Stimulated activated CD8-positive, alpha-beta memory T cell treated with anti-CD3 and anti-CD28 coated beads, Interleukin-15, amount 100 ng/mL, for 48 hours (primary cell): ENCODE measurements at places on chromosomes 7 and 10.

- no peak for DNase-seq
Measured at GRCh38 chr10:129939416-129940275, 24.4 kb downstream of the EBF3 start.

GRCh38 chr10:90787393-90788198, 70.2 kb downstream of the HTR7 start:
- DNase-seq = no peak

GRCh38 chr10:49008091-49008490, 68.5 kb upstream of the LRRC18 start:
- DNase-seq = no peak

GRCh38 chr10:92886334-92886961, 38.1 kb downstream of the EXOC6 start:
- no peak for DNase-seq

GRCh38 chr7:21011153-21011552, 224.5 kb upstream of the SP8 start:
- DNase-seq = no peak

DNA sequence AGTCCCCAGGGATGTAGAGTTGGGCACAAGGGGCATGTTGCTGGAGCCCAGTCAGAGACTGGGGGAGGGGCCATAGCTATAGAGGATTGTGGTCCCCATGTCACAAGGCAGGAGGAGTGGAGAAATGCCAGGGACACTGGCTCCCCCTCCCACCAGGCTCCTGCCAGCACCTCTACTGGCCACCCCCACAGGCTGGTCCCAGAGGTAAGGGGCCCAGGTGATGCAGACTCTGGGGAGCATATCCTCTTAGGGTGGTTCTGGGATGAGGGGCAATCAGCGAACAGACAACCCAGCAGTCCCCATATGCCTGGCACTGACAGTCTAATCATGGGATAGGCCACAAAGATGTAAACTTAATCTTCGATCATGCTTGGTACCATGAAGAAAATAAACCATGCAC, 21.2 kb downstream of the C10orf71 start:
- no peak for DNase-seq

DNA sequence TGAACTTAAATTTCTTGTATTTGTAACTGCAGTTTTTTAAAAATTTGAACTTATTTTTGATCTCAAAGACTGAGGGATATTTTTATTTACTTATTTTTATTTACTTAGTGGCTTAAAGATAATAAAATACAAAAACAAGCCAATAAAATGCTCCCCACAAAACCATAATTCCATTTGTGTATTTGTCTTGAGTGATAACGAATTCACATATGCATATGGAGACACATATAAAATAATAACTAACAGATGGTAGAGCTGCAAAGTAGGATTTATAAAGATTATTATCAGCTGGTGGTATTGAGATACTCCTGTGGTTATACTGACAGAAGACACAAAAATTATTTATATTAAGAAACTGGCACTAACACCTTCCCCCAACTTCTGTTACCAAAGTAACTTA, 90.2 kb upstream of the RPA3 start:
- DNase-seq = no peak

GRCh38 chr10:89894051-89894450, 192.7 kb downstream of the KIF20B start:
- no peak for DNase-seq

- no peak for DNase-seq
Measured at GRCh38 chr10:60985951-60986350, 42.0 kb upstream of the RHOBTB1 start.

DNA sequence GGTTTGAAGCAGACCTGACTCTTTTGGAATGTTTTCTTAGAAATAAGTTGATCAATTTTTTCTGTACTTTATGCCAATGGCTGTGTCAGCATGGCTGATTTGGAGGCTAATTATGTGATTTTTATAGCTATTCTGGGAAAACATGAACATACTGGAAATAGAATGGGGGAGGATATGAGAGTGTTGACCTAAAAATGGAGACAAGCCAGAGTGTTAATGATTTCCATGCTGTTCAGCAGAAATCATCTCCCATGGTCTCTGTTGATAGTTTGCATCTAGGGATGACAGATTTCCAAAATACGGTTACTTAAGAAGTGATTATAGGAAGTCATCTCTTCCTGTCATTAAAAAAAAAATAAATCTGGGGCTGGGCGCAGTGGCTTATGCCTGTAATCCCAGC, 32.7 kb upstream of the DMTF1 start:
- DNase-seq = no peak

- no peak for DNase-seq
Measured at GRCh38 chr10:16612115-16612980, 90.7 kb upstream of the C1QL3 start.
